ENCODE measurements at places on chromosomes 3 and 15.

DNA sequence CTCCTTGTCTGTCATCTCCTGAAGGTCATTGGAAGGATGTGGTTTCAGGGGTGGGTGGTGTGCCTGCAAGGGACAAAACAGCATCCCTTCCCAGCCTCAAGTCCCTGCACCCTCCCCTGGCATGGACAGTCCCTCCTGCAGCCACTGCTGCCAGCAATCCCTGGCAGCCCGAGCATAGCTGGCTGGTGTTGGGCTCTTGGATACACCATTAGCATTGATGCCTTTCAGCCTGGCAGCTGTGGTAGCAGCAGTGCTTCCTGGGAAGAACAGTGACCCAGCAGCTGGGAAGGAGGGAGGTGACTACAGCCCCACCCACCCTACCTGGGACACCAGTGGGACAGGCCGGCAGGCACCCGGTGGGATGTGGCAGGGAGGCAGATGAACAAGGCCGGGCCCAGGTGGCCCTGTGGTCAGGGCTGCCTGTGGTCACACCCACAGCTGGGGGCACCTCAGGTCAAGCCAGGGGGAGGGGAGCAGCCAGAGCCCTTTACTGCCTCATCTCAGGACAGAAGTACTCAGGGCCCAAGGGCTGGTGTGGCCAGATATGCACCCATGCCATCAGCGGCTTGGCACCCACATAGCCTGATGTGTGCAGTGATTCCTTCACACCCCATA, 32.9 kb upstream of the TMEM115 start:
- DNase-seq: no peak

DNA sequence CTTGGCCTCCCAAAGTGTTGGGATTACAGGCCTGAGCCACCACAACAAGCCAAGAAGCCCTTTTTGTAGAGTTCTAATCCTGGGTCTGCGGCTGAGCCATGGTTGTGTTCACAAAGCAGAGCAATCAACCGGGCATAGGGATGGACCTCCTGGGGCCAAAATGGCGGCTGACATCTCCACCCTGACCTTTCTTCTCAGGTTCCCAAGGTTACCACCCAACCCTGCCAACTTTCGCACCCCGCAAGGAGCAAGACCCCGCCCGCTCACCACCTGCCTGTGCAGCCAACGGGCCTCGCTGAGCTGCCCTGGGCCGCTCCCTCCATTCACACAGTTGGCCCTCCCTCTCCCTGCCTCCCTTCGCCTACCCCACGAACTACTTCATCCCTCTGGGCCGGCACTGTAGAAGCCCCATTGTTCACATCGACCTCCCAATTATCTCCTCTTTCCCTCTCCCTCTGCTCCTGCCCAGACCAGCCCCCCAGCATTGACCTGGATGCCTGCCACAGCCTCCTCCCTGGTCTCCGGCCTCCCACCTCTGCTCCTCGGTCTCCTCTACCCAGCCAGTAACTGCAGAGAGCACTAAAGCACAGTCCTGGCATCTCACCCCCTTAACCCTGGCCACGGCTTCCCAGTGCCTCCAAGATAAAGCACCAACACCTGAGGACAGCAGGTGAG, 62.0 kb upstream of the TFRC start:
- no peak for DNase-seq

DNA sequence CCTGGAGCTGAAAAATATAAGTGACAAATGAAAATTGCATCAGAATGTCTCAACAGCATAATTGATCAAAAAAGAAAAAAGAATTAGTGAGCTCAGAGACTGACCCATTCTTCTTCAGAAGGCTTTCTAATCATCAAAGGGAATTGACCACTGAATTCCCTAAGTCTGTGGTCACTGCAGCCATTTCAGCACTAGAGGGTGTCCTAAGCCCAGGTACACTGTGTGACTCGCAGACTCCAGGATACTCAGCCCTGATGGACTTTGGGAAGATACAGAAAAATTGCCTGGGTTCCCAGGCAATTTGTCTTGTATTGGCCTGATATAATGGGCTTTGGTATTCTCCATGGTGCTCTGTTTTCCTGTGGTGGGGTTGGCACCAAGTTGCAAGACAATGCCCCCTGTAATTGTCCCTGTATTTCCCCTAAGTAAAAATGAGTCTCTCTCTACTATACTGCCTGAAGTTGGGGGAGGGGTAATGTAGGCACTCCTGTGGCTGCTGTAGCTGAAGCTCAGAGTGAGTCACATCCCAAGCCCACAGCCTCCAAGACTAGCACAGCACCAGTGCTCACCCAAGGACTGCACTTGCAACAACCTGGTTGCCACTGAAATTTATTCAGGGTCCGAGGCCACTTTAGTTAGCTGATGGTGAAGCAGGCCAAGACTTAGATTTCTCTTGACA, 256.0 kb upstream of the STAC start:
- DNase-seq: no peak

GRCh38 chr3:71599416-71599815, 15.9 kb upstream of the FOXP1 start:
- DNase-seq: no peak
